NCI-H748 treated with DMSO at 0.1 percent for 48 hours (cell line): ENCODE measurements at places on chromosomes 11 and 22.

GRCh38 chr11:71548716-71549151 lies 514 bp downstream of the KRTAP5-9 start:
- no peak for DNase-seq

DNA sequence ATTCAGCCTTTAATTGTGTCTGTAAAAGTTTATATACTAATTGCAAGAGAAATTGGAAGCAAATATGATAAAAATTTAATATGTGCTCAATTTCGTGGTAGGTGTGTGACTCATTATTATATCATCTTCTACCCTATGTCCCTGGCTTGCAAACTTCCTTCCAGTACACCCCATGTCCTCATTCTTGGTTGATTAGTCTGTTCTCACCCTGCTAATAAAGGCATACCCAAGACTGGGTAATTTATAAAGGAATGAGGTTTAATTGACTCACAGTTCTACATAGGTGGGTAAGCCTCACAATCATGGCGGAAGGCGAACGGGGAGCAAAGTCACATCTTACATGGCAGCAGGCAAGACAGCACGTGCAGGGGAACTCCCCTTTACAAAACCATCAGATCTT lies 11.9 kb downstream of the MRGPRX3 start:
- DNase-seq = no peak

- no peak for DNase-seq
Measured at GRCh38 chr11:85922367-85922766, 67.2 kb downstream of the CCDC83 start.

GRCh38 chr11:113991170-113991569 lies 16.3 kb downstream of the HTR3A start:
- no peak for DNase-seq

DNA sequence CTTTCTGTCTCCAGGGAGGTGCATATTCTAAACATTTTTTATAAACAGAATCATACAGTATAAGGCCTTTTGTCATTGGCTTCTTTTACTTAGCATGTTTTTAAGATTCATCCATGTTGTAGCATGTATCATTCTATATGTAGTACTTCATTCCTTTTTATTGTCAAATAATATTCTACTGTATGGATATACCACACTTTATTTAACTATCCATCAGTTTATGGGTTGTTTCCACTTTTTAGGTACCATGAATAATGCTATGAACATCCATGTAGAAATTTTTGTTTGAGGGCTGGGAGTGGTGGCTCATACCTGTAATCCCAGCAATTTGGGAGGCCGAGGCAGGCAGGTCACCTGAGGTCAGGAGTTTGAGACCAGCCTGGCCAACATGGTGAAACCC lies 73.1 kb downstream of the PHF21A start:
- DNase-seq = no peak

DNA sequence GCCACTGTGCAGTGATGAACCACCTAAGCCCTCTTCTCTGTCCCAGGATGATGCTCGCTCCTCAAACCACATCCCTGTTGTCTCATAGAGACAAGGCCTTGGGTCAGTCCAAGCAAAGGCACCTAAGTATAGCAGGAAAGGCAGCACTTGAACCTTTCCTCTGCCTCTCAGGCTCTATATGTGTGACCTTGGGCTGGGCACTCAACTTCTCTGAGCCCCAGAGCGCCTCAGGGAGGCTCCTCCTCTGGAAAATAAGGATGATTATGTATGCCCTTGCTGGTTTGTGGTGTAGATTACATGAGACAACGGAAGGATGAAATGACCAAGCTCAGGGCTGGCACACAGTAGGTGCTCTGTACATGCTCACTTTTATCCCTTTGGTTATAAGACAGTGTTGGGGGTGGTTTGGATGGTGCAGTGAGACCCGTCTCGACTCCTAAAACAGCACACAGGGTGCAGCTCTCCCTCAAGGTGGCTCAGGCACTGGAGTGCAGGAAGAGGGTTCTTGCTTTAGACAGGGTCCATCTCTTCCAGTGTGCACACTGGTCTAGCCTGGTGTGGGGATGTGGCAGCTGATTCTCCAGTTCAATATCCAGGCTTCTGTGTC lies 40.2 kb upstream of the ACCSL start:
- no peak for DNase-seq

GRCh38 chr22:33112580-33112979 lies 54.4 kb upstream of the SYN3 start:
- DNase-seq = peak; percentile 48

- DNase-seq = no peak
Measured at GRCh38 chr11:131744847-131745246, 374.4 kb downstream of the NTM start.

DNA sequence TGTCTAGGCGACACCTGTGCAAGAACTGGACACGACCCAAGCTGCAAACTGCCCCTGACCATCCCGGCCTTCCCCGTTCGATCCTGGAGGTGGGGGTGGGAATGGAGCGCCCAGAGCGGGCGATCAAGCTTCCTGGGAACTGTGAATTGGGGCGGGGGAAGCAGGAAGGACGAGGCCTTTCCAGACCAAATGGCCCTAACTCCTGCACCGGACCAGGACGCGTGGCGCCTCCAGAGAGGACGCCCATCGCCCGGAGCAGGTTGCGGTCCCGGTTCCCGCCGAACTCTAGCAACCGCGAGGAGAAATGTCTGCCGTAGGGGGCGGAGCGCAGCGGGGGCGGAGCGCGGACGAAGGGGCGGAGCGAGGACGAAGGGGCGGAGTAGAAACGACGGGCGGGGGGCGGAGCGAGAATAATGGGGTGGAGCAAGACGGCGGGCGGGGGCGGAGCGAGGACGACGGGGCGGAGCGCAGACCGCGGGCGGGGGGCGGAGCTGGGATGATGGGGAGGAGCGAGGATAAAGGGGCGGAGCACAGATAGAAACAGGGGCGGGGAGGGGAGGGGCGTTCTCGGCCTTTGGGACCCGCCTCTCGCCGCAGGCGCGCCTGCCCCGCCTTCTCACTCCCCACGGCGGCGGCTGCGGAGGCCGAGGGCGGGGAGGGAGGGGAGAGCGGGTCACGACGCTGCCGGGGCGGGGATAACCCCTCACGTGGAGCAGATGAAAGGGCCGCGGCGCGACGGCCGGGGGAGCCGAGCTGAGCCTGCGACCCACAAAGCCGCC lies at the start of gene ZNRF3:
Gene ZNRF3, plus strand, starts transcription at position 695 of the 779 bp plus-strand sequence. CDS start 195 bp downstream, outside the sequence.
- peak; percentile 60 for DNase-seq

DNA sequence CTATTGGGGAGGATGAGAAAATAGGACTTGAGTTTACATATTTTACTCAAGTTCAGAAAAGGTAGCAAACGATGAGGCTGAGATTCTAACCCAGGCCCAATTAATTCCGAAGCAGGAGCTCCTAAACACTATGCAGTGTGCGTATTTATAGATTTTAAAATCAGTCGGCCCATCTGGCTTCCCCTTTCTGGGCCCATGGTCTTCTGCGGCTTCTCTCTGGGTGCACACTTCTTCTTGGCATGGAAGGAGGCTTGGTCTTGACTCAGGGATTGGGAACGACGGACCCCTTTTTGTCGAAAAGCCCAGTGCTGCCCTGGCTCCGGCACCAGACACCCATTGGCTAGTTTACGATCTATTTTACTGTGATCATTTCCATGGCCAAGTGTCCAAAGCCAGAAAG lies 1433.8 kb downstream of the BRD1 start:
- no peak for DNase-seq

DNA sequence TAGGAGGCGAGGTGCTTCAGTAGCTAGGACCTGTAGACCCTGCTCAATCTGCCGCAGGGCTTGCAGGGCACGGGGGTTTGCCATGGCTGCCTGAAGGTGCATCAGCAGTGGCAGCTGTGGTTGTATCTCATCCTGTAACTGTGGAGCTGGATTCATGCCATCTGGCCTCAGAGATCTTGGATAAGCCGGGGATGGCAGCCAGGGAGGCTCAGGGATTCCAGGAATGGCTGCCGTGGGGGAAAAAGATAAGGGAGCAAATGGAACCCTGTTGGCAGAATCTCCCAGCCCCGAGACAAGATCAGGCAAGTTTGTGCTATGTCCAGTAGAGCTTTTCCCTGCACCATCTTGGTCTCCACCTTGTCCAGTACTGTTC lies 1.8 kb downstream of the UBQLN3 start:
- no peak for DNase-seq

GRCh38 chr11:2990617-2991451 lies 1.3 kb downstream of the NAP1L4 start:
- no peak for DNase-seq

GRCh38 chr22:27262361-27262760 lies 539.2 kb downstream of the MN1 start:
- no peak for DNase-seq

- DNase-seq = no peak
Measured at GRCh38 chr11:67561971-67562619, 21.5 kb upstream of the GSTP1 start.

GRCh38 chr22:47563406-47564157 lies 801.1 kb downstream of the TBC1D22A start:
- DNase-seq = no peak

GRCh38 chr22:20591660-20592310 lies 84.4 kb downstream of the MED15 start:
- no peak for DNase-seq

DNA sequence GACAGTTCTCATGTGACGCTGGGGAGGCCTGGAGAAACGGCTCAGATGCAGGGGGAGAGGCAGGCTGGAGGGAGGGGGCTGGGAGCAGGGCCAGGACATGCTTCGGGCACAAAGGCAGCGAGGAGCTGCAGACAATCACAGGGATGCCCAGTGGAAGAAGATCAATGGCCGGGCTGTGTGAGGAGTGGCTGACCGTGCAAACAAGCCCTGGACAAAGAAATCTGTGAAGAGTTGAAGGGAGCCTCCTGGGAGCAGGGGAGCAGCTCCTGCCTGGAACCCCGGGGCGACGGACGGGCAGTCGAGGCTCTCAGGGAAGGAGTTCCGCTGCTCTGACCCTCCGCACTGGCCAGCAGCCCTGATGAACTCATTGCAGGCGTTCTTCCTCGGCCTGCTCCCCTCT lies 126.7 kb upstream of the B3GAT1 start:
- DNase-seq = no peak

DNA sequence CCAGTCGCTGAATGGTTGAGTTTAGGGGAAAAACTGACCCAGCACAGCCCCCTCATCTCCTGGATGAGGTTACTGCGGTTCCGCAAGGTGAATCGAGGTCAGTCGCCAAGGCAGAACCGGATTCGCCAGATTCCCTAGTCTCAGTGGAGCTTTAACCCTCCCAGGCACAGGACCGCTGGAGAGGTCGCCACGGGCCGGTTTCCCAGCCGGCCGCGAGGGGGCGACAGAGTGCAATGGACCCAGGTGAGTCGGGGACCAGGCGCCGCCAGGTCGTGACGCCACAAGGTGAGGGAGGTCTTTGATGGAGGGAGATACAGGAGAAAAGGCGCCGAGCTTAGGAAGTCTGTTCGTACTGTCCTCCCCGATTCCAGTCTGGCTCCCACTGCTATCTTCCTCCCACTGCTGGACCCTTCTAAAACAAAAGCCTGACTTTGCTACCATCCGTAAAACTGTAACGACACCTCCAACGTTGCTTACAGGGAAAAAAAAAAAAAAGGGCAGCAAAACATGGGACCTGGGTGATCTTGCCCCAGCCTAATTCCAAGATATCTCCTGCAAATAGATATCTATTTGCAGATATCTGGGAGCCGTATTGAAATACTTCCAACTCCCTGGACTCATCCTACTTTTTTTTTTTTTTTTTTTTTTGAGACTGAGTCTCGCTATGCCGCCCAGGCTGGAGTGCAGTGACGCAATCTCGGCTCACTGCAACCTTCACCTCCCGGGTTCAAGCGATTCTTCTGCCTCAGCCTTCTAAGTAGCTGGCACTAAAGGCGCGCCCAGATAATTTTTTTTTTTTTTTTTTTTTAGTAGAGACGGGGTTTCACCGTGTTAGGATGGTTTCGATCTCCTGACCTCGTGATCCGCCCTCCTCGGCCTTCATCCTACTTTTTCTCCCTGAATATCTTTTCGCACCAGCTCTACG lies 1.4 kb upstream of the GGA1 start:
- DNase-seq = peak; percentile 65

- no peak for DNase-seq
Measured at GRCh38 chr11:104912102-104912501, 13.8 kb upstream of the CASP12 start.

GRCh38 chr22:37206841-37207821 lies 5.1 kb downstream of the SSTR3 start:
- no peak for DNase-seq

DNA sequence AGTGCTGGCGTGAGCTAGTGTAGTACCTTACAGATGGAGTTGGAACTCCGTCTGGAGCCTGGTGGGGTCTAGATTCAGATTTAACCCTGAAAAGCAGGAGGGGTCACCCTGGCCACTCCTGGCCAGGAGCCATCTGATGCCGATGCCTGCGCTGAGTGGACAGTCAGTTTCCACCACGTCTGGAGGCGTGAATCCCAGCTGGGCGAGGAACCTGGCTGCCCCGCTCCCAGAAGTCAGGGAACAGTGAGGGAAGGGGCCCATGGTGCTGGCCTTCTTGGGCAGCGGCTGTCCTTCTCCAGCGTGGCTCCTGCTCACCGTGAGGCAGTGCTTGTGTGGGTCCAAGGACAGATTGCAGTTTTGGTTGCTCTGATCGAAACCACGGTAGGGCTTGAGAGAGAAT lies 76.3 kb downstream of the PARVB start:
- DNase-seq = no peak

DNA sequence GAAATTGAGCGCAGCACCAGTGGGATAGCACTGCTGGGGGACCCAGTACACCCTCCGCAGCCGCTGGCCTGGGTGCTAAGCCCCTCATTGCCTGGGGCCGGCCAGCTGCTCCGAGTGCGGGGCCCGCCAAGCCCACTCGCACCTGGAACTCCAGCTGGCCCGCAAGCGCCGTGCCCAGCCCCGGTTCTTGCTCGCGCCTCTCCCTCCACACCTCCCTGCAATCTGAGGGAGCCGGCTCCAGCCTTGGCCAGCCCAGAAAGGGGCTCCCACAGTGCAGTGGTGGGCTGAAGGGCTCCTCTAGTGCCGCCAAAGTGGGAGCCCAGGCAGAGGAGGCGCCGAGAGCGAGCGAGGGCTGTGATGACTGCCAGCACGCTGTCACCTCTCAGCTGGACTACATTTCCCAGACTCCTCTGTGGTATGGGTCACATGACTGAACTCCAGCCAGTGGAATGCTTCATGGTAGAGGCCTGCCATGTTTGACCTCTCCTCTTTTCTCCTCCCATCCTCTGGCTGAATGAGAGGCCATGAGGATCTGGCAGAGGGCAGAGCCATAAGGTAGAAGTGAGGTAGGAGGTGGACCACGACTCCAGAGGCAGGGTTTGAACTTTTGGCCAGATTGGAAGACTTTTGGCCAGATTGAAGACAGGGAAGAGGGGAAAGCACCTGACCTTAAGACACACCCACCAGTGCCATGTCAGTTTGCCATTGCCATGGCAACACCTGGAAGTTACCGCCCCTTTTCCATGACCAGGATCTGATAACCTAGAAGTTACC lies 6.2 kb downstream of the MRGPRD start:
- DNase-seq = no peak

DNA sequence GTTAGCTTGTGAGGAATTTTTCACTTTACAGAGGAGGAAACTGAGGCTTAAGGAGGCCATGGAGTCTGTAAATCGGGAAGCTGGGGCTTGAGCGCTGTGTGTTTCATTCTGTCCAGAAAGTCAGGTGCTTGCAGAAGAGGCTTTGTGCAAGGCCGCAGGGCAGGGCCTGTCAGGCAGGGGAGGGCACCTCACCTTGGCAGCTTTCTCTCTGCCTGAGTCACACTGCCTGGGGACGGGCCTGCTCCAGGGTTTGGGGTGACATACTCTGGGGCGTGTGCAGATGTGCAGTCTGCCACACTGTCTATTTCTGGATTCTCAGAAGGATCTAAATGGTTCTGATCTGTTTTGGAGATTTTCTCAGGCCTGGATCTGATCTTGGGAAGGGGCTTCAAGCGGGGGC lies 8.4 kb downstream of the INCENP start:
- no peak for DNase-seq
